ENCODE measurements at places on chromosomes 16 and 17. TPM values are rescaled to one million over a fixed set of nuclear protein-coding genes. Genes with fewer than 3 reads are reported as not detected.

The G6PC1 gene
- total RNA-seq: not detected

The HIC1 gene
- 62.2 TPM for total RNA-seq

The NEUROD2 gene
- total RNA-seq: not detected

The CA5A gene
- total RNA-seq: not detected

The ITGAX gene
- total RNA-seq: 0.64 TPM

The CDH11 gene
- total RNA-seq: 12.1 TPM

The TBX21 gene
- not detected for total RNA-seq

The SNRNP25 gene
- total RNA-seq: 50.8 TPM

The TM4SF5 gene
- total RNA-seq: not detected

The MYH10 gene
- 34.6 TPM for total RNA-seq

The NECAB2 gene
- not detected for total RNA-seq

The CCL8 gene
- total RNA-seq: not detected

All from mammary microvascular endothelial cell (primary cell).